ENCODE measurements at places on chromosomes 2 and 18. TPM values are rescaled to one million over a fixed set of nuclear protein-coding genes. Genes with fewer than 3 reads are reported as not detected.

Gene GCKR
- 0.65 TPM for total RNA-seq

DNA sequence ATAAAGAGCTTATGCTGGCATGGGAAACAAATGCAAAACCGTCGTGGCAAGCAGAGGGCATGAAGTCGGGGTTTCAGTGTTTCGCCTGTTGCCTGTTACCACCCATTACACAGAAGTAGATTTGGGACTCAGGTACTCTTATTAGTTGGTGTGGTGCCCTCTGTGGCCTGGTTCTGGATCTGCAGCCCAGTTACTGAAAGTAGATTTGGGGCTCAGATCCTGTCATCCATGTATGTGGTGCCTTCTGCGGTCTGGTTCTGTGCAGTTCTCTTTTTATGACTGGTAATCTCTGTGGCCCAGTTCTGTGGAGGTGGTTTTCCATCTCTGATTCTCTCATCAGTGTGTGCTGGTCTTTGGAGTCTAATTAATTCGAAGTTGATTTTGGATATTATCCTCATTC is 45.2 kb downstream of the ADNP2 start:
- H3K27me3 ChIP-seq, result no peaks in the 10 kb centered on the region
- no peak overlapping the region for H3K27ac ChIP-seq
- H3K4me3 ChIP-seq, result no peak overlapping the region
- H3K36me3 ChIP-seq, result peaks cover 9% of the 10 kb centered on the region

GRCh38 chr2:178279142-178279541 is 84.8 kb downstream of the OSBPL6 start:
- peak overlapping the region; percentile 27 for H3K27ac ChIP-seq
- H3K36me3 ChIP-seq, result peaks cover 4% of the 10 kb centered on the region
- DNase-seq, result no peak

GRCh38 chr2:160628811-160629210 is 135.2 kb upstream of the RBMS1 start:
- H3K4me3 ChIP-seq, result no peak overlapping the region
- no peak for DNase-seq
- peaks cover 17% of the 10 kb centered on the region for H3K4me1 ChIP-seq
- no peak overlapping the region for H3K27ac ChIP-seq
- no peaks in the 10 kb centered on the region for H3K27me3 ChIP-seq

DNA sequence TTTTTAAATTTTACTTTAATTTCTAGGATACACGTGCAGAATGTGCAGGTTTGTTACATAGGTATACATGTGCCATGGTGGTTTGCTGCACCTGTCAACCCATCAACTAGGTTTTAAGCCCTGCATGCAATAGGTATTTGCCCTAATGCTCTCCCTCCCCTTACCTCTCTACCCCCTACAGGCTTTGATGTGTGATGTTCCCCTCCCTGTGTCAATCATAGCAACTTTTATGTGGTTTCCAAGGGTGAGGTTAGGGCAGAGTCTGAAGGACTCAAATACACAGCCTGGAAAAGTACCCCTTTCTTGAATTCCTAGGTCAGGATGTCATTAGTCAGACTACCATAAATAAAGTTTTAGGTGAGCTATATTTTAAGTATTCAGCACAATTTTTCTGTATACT is 31.1 kb upstream of the MYT1L start:
- no peak overlapping the region for H3K27ac ChIP-seq
- peaks cover 6% of the 10 kb centered on the region for H3K27me3 ChIP-seq
- no peaks in the 10 kb centered on the region for H3K36me3 ChIP-seq
- no peaks in the 10 kb centered on the region for H3K4me1 ChIP-seq
- no peak for DNase-seq
- H3K4me3 ChIP-seq, result no peak overlapping the region

GRCh38 chr18:44895176-44895798 is 214.6 kb downstream of the SETBP1 start:
- no peak overlapping the region for H3K27ac ChIP-seq
- peaks cover 27% of the 10 kb centered on the region for H3K4me1 ChIP-seq
- DNase-seq, result no peak
- peaks cover 22% of the 10 kb centered on the region for H3K36me3 ChIP-seq
